ENCODE measurements at places on chromosomes 3 and 15. TPM values are rescaled to one million over a fixed set of nuclear protein-coding genes. Genes with fewer than 3 reads are reported as not detected.

Gene CACNA1D
- total RNA-seq, result 30.2 TPM

Gene NR1I2
- not detected for total RNA-seq

Gene ACAP2
- 30.6 TPM for total RNA-seq

Gene ARMC8
- total RNA-seq, result 55.8 TPM

Gene TMC3
- total RNA-seq, result not detected

Gene KLHL6
- 17.9 TPM for total RNA-seq

Measured in upper lobe of left lung (tissue), 6 donors.